ENCODE measurements at places on chromosomes 16 and 17.
A peak's percentile ranks its signal among the peaks of the same experiment; 100 is the strongest.

DNA sequence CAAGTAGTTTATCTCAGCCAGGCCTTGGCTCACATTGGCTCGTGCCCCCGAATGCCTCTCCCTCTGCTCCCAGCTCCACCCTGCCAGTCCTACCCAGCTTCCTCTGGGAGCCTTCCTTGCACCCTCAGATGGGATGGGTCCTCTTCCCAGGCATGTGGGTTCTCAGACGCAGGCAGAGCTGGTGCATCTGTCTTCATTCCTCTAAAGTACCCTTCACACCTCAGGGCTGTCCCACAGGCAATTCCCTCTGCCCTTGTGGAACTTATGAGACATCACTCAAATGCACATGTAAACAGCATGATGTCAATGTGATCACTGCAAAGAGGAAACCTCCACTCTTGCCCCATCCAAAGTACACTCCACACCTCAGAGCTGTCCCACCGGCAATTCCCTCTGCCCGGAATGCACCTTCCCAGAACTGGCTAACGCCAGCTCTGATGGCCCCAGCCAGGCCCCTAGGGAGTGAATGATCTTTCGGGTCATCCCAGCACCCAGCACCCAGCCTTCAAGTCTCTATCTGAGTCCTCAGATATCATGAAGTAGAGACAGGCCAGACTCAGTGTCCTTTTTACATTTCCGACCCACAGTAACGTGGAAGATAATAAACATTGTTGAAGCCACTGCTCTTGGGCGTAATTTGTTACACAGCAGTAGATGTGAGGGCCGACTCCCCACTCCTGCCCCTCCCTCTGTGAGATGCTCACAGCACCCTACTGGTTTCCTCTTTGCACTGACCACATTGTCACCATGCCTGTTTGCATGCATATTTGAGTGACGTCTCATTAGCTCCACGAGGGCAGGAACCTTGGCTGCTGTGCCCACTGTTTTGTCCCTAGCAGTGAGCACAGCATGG, 85.4 kb downstream of the N4BP1 start:
- DNase-seq = no peak

DNA sequence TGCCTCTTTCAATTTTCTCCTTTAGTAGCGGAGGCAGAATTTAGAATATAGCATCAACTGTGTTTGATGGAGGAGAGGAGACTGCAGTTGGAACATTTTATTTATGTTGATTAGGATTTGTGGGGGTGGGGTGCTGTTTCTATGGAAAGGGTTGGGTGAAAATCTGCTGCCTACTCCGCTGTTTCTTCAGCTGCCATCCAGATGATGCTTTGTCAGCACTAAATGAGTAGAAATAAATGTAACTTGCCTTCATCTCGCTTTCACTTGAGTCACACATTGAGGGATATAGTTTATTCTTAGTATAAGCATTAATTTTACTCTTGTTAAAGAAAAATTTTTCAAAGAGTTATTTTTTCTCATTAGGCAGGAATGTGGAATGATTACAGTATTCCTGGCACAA, 42.1 kb downstream of the ABHD15 start:
- no peak for DNase-seq

- DNase-seq = no peak
Measured at GRCh38 chr17:46782250-46782953, 36.1 kb downstream of the WNT3 start.

DNA sequence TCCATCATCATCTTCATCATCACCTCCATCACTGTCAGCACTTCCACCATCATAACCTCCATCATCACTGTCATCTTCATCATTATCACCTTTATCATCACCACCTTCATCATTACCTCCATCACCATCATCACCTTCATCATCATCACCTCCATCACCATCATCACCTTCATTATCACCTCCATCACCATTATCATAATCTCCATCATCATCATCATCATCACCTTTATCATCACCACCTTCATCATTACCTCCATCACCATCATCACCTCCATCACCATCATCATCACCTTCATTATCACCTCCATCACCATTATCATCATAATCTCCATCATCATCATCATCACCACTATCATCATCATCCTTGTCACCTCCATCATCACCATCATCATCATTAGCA, 309.7 kb downstream of the HAPSTR1 start:
- DNase-seq = no peak

DNA sequence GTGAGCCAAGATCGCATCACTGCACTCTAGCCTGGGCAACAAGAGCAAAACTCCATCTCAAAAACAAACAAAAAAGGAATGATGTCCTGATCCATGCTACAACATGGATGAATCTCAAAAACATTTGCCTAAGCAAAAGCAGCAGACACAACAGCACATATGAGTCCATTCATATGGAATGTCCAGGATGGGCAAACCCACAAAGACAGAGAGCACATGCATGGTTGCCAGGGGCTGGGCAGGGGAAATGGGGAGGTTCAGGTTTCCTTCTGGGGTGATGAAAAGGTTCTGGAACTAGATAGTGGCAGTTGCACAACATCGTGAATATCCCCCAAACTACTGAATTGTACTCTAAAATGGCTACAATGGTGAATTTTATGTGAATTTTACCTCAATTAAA, 35.3 kb upstream of the RAI1 start:
- DNase-seq = no peak

DNA sequence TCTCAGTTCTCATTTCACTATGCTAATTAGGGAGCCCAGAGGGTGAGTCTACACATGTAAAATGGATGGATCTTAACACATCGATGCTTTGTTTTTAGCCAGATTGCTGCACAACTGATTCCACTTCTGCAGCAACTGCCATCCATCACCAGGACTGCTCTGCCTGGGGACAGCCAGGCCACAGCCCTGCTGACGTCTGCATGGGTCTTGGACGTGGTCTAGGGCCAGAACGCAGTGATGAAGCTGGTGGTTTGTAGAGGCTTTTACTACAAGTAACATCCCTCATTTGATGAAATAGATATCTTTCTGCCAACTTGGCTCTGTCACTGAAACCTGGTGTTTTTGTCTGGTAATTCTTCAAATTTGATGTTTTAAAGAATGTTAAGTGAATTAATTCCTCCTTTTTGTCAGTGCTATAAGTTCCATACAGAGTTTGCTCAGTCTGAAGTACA, 50.6 kb downstream of the MARCHF10 start:
- no peak for DNase-seq

- no peak for DNase-seq
Measured at GRCh38 chr17:5241861-5242671, 7.4 kb upstream of the SCIMP start.

- DNase-seq = no peak
Measured at GRCh38 chr16:61678182-61678581, 358.1 kb downstream of the CDH8 start.

GRCh38 chr17:34386697-34387550, 23.9 kb upstream of the CCL1 start:
- no peak for DNase-seq

GRCh38 chr16:73122604-73123391, 74.9 kb upstream of the ZFHX3 start:
- no peak for DNase-seq

DNA sequence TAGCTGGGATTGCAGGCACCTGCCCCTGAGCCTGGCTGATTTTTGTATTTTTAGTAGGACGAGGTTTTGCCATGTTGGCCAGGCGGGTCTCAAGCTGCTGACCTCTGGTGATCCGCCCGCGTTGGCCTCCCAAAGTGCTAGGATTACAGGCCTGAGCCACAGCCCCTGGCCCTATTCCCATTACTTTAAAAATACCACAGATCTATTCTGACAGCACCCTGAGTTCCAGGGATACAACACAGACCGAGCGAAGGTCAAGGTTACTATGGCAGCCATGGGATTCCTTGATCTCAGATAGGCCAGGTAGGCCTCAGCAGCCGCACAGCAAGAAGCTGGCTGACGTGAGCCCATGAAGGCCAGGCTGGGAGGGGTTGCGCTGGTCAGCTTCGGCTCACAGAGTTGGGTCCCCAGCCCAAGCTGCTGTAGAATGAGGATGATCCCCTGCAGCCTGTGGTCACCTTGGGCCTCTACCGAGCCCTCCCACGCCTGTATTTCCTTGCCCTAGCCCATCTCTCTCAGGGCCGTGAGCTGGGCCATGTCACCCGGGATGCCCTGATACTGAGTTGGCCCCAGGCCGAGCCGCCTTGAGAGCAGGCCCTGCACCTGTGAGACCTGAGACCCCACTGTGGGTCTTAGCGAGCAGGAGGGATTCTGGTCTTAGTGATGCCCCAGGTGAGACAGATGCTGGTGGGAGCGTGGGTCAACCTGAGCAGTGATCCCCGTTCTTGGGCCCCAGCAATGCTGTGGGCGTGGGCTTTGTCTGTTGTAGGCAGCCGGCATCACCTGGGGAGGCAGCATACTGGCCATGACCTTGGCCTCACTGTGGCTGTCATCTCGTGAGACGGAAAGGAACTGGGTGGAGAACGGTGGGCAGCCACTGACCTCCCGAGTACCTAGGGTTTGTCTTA, 16.9 kb upstream of the RNF213 start:
- DNase-seq = no peak

GRCh38 chr16:359871-360697, 7.6 kb upstream of the AXIN1 start:
- no peak for DNase-seq

GRCh38 chr17:39462631-39463375, 1.5 kb downstream of the CDK12 start:
- no peak for DNase-seq

- peak; percentile 55 for DNase-seq
Measured at GRCh38 chr16:4324492-4325252, 8.8 kb downstream of the GLIS2 start.

DNA sequence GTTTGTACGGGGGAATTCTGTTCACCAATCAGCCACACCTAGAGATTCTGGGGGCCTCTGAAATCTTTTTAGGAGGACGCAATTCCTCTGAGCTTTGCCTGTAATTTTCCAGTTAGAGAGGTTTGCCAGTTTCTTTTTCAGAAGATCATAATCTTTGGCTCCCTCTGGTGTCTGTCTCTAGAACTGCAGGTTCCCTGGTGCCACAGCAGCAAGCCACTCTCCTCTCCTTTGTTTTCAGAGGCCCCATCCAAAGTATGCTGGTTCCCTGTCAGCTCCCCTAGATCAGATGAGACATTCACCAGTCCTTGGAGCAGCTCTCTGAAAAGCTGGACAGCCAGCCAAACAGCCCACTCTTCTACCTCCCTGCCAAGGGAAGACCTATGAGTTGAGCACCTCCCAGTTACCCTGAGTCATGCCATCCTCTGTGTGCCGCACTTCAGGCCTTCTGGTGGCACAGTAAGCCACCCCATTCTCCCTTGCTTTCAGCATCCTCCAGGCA, 36.1 kb downstream of the RNF112 start:
- no peak for DNase-seq

Measured in RWPE2 (cell line).